DND-41 (cell line): ENCODE measurements at places on chromosomes 6 and 20.

DNA sequence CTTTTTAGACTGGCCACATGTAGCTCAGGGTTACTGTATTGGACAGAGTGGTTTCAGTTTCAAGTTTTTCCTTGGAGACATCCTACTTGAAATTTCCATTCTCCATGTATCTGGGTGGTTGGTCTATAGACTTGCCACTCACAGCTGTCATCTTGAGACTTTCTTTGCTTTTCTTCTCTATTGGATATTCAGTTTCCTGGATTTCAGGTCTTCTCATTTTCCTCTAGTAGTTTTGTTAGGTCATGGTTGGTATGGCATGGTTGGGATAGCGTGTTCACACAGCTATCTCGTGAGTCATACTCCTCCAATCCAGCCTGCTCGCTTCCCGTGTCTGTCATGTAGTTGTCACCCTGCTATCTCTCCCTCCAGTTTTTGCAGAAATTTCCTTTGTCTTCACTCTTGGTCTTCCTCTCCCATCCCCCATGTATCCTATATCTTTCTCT lies 48.3 kb downstream of the PTPN1 start:
- DNase-seq = no peak

DNA sequence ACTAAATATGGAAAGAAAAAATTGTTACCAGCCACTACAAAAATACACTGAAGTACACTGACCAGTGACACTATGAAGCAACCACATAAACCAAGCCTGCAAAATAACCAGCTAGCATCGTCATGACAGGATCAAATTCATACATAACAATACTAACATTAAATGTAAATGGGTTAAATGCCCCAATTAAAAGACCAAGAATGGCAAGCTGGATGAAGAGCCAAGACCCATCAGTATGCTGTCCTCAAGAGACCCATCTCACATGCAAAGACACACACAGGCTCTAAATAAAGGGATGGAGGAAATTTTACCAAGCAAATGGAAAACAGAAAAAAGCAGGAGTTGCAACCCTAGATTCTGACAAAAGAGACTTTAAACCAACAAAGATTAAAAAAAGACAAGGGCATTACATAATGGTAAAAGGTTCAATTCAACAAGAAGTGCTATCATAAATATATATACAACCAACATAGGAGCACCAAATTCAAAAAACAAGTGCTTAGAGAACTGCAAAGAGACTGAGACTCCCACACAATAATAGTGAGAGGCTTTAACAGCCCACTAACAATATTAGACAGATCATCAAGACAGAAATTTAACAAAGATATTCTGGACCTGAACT lies 104.8 kb downstream of the HACE1 start:
- no peak for DNase-seq

GRCh38 chr6:89297695-89298351 lies 17.3 kb downstream of the GABRR2 start:
- no peak for DNase-seq

DNA sequence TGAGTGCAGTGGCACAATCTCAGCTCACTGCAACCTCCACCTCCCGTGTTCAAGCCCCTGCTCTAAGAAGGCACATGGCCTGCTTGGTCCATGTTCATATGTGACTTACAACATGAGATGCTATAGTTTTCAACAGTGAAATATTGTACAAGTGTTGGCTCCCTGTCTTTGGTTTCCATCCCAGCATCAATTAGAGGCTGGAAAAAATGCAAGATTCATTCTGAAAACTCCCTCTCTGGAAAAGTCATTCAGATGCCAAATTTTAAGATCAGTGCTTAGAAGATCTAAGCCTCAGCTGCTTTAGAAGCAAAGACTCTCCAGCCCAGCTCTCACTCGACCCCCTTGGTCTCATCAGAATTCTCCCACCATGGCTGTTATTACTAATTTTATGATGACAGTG lies 398.9 kb downstream of the KIF16B start:
- DNase-seq = no peak

GRCh38 chr6:145502416-145502815 lies 232.9 kb downstream of the EPM2A start:
- DNase-seq = no peak

DNA sequence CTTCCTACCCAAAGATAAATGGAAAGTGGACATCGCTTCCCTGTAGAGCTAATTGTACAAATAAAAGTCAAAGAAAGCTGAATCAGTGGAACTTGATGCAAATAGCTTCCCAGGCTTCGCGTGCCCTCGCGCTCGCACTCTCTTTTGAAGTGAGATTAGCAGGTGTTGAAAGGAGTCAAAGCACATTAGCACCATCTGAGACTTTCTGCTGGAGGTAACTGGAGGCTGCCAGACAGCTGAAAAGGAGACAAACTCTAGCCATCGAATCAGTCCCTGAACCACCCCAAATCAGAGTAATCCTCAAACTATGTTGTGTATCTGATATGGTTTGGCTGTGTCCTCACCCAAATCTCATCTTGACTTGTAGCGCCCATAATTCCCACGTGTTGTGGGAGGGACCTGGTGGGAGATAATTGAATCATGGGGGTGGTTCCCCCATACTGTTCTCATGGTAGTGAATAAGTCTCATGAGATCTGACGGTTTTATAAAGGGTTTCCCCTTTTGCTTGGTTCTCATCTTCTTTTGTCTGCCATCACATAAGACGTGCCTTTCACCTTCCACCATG lies 23.7 kb downstream of the SULF2 start:
- DNase-seq = no peak

DNA sequence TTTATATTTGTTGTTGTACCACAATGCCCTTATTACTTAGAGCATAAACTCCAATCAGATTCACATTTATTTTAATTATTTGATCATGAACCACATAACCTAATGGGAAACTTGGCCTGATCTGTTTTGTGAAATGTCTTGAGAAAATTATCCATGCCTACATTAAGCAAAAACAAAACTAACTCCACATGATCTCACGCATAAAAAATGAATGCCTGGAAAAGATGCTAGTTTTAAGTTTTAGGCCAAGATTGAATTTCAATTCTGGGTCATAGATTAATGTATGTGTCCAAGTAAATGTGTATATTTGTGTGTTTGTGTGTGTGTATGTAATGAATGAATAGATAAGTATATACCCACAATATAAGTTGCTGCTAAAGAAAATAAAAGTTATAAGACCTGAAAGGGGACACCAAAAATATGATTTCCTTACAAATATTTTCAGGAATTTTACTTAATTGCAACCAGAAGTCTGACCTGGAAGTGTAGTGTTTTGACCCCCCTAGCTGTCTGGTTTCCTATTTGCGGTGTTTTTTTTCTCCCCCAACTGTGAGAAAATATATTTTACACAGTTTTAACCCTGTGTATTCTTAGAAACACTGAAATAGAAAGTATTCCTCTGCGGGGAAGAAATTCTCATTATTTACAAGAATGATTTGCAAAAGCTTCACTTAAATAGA lies 97.2 kb downstream of the JAG1 start:
- no peak for DNase-seq

DNA sequence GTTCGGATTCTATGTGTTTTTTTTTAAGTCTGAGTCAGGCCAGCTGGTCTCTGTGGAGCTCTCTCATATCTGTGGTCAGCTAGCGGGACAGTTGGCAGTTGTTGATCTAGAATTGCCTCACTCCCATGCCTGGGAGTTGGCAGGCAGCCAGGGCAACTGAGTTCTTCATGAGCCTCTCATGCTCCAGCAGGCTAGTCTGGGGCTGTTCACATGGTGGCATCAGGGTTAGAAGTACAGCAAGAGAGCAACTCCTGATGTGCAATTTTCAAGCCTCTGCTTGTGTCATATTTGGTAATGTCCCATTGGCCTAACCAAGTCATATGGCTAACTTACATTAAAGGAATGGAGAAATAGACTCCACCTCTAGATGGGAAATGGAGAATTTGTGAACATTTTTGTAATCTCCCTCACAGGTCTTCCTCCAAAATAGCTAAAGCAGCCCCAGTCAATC lies 6.7 kb upstream of the IFT52 start:
- peak; percentile 10 for DNase-seq

DNA sequence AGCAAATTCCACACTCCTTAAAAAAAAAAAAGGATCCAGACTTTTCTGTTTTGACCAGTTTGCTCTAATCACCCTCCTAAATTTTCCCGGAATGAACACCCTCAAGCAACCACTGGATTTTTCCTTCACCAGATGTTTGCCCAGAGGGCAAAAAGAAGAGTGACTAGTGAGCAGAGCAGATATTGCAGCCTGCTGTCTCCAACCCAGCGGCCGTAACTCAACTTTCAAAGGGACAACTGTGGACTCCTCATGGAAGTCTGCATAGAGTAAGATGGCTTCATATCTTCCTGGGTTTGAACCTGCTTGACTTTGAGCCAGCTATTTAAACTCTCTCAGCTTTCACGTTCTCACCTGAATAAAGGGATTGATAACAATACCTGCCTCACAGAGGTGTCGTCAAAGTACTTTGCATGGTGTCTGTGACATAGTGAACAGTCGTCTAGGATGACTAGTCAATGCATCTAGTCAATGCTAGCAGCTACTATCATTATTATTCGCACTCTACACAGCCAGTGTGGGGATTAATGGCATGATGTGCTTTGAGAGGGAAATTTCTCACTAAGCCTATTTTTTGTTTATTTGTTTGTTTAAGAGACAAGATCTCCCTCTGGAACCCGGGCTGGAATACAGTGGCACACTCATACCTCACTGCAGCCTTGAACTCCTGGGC lies 92.2 kb upstream of the HIVEP1 start:
- DNase-seq = no peak

GRCh38 chr20:42098418-42098817 lies 480.2 kb upstream of the CHD6 start:
- no peak for DNase-seq

GRCh38 chr6:1850121-1850839 lies 240.6 kb downstream of the FOXC1 start:
- no peak for DNase-seq

DNA sequence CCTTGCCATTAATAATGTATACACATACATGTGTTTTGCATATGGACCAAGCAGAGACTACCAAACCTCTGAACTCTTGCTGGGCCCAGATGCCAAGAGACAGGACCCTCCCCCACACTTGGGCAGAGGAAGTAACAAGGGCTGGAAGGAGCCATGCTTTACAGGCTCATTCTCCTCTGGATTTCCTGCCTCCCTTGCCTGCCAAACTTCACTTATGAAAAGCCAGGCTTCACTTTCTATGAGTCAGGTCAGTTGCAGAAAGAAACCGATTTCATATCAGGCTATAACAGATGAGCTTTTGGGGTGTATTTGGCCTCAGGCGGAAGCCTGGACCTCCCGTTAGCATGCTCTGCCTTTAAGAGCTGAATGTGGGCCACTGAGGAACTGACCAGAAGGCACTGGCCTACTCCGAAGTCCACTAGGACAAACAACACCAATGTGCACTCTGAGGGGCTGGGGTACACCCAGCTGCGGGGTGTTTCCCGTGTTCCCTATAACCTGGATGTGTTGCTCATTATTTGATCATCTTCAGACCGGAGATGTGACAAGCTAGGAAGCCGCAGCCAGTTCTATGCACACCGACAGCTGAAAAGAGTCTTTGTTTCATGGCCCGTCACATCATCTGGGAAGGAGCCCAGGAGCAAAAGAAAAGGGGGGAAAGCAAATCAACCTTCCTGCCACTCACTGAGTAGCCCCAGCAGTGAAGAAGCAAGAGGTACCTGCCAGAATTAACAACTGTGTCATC lies 28.5 kb downstream of the HAO1 start:
- DNase-seq = no peak

GRCh38 chr6:1724124-1724523 lies 114.4 kb downstream of the FOXC1 start:
- no peak for DNase-seq

DNA sequence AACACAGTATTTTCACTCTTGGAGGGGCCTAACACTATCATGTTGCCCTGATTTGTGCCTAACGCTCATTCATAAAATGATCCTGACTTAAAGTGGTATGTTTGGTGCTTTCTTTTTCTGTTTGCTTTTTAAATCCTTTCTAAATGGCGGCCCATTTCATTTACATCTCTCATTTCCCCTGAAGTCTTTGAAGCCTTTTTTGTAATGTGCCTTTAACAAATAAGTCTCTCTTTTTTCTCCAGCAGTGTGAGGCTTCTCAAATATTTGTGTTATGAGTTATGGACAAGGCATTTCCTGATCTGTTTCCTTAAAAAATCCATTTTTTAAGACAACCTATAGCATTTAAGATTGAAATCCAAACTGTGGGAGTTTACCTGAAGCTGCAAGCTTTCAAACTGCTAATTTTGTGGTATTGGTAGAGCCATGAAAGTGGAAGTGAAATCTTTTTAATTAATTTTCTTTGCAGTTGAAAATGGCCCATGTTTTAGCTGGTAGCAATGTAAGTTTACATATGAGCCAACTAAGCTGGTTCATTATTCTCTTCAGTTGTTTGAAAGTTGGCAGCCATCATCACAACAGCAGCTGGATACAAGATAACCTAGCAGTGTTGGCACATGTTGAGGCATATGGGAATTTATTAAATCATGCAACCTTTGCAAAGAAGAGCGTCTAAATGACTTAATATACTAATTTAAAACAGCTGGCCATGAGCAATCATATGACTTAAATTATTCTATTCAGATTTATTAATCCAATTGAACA lies 469.7 kb downstream of the CDKAL1 start:
- no peak for DNase-seq

- DNase-seq = no peak
Observed at GRCh38 chr6:29762781-29763214, 39.6 kb downstream of the HLA-F start.

GRCh38 chr6:144349690-144350527 lies 64.8 kb downstream of the UTRN start:
- peak; percentile 63 for DNase-seq

- DNase-seq = no peak
Observed at GRCh38 chr20:52041966-52042365, 149.6 kb downstream of the ZFP64 start.

DNA sequence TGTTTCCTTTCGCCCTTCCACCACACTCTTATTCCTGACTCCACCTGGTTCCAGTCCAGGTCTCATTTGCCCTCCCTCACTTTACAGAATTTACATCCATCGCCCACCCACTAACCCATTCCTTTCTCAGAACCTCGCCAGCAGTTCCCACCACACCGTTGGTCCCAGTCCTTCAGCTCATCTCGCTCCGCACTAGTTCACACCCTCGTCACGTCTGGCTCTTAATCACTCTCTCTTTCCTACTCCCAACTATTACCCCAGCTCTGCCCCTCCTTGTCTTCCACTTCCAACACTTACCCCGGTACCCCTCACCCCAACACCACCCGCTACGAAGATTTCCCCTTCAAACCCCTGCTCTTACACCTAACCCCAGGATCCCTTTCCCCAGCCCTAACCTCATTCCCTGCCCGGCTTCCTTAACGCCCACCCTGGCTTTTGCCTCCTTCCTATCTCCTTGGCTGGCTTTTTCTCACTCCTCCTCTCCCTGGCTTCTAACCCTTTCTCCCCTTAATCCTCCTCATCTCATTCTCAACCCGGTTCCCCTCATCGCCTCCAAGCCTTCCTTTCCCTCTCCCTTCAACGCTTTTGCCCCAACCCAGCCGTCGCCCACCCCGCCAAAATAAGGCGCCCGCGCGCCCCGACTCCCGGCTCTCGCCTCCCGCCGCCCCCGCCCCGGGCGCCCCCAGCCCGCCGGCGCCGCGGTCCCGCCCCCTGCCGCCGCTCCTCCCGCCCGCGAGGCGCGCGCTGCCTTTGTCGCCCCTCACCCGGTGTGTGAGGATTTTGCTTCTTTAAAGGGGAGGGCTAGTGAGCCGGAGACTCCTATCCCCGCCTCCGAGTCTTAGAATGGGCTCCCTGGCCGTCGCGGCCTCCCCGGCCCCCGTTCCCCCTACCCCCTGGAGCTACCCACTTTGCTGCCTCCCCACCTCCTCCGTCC lies 542 bp downstream of the USP49 start:
- DNase-seq = peak; percentile 36
